ENCODE measurements at places on chromosomes 7 and 10.

GRCh38 chr7:158252081-158252836, 335.4 kb downstream of the PTPRN2 start:
- DNase-seq: no peak

- no peak for DNase-seq
Measured at GRCh38 chr7:49773936-49774458, 559 bp downstream of the VWC2 start.

DNA sequence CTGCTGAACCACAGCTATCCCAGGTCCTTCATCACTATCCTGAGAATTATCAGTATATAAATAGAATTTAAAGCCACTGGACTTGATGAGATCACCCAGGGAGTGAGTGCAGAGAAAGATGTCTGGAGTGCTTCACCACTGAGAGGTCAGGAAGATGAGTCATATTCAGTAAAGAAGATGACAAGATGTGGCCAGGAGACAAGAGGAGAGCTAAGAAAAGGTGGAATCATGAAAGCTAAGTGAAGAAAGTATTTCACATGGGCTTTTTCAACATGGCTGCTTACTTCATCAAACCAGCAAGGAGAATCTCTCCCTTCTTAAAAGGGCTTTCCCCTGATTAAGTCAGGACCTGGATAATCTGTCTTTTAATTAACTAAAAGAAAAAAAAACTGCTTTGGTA, 9.1 kb upstream of the PRKAR2B start:
- DNase-seq: no peak

DNA sequence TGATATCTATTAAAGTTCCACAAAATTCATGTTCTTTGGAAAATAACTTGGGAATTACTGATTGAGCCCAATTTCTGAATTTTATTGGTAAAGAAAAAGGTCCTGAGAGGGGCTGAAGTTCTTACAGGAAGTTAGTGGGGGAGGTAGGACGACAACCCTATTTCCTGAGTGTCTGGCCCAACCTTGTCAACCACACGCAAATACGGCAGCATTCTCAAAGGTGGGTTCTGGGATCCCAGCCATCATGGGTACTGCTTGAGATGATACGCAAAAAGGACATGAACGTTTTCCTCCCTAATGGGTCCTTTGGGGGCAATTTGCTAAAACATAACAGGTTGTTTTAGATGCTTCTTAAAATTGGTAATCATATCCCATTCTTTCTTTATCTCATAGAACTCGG, 2.7 kb upstream of the PDCD4 start:
- DNase-seq: no peak

DNA sequence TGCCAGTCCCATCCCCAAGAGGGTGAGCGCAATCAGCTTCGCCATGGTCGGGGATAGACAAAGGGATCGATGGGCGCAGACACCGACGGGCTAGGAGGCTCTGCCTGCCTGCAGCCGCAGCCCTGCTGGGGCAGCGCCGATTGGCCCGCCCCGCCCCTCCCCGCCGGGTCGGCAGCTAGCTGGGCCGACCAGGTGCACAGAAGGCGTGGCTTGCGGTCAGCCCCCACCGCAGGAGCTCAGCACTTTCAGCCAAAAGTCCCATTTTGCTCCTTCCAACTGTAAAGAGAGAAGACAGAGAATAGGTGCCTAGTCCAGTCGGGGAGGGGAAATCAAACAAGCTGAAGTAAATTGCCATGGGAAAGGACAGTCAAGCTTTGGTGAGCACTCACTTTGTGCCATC, at the start of gene PON1:
Gene PON1 (minus strand): TSS at position 102 of the 400 bp plus-strand sequence. CDS start 57 bp downstream, at position 45.
- DNase-seq: no peak

DNA sequence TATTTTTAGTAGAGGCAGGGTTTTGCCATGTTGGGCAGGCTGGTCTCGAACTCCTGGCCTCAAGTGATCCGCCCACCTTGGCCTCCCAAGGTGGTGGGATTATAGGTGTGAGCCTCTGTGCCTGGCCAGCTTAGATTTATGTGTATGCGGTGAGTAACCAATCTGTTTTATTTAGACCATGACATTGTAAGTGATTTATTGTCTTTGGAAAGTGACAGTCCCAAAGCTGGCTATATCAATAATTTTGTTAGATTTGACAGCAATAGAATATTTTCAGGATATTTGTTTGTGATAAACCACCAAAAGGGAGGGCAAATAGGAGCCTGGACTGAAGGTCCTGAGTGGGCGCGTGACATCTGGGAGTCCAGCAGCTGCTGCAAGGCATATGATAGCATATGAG, 75.7 kb downstream of the XRCC2 start:
- DNase-seq: no peak

GRCh38 chr10:124743191-124744101, 732 bp downstream of the FAM53B start:
- DNase-seq: no peak

DNA sequence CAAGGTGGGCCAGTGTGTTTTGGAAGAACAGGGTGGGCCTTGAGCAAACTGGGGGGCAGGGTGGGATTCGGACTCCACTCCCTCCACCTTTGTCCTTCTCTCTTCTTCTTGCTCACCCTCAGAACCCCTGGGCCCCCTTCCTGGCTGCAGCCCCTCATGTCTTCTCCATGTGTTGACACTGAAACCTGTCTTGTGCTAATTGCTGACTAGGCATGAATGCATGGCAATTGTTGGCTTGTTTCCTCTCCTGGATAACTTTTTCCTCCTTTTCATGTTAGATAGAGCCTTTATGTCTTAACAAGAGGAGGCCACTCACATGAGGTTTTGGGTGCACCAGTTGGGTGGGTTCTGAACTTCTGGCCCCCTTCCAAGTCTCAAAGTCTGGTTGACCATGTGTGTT, 181.6 kb upstream of the MKI67 start:
- DNase-seq: no peak

DNA sequence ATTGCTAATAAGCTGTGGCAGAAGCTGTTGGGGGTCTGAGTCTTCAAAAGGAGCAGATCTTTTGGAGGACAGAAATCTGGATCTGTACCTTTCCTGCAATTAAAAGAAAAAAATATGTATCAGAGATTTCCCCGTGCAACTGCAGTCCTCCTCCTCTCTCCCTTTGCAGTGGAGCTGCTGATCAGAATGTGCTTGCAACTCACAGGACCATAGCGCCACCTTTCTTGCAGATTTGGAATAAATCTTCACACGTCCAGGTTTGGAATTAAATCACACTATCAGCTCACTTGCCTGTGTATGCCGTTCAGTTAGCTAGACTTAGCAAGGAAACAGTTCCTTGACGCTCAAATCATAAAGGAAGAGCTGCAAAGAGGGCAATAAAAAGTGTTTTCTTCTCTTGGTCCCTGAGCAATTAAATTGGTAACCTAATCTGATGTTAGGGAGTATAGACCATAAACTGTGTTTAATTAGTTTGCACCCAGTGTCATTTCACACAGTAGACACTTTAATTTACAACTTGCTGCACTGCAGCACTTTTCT, 77.4 kb downstream of the PON1 start:
- DNase-seq: no peak

GRCh38 chr7:28754027-28754426, 204.1 kb downstream of the TRIL start:
- no peak for DNase-seq

DNA sequence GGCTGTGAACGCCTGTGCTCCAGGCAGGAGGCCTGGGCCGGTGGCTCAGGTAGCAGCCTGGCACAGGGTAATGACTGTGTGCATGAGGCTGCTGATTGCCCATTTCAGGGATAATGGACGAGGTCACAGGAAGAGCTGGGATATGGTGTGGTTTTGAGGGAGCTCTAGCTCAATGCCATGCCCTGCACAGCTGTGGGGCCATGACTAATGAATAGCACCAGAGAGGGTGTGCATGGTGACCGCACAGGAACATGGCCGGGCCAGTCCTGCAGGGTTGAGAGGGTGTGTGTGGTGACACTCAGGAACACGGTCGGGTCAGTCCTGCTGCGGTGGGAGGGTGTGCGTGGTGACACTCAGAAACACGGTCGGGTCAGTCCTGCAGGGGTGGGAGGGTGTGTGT, 21.8 kb downstream of the NKX6-2 start:
- DNase-seq: no peak

- no peak for DNase-seq
Measured at GRCh38 chr10:67772894-67773511, 65.0 kb downstream of the DNAJC12 start.

- DNase-seq: no peak
Measured at GRCh38 chr10:73388228-73388627, 25.6 kb downstream of the ANXA7 start.

- no peak for DNase-seq
Measured at GRCh38 chr7:421136-421991, 98.3 kb downstream of the PDGFA start.

DNA sequence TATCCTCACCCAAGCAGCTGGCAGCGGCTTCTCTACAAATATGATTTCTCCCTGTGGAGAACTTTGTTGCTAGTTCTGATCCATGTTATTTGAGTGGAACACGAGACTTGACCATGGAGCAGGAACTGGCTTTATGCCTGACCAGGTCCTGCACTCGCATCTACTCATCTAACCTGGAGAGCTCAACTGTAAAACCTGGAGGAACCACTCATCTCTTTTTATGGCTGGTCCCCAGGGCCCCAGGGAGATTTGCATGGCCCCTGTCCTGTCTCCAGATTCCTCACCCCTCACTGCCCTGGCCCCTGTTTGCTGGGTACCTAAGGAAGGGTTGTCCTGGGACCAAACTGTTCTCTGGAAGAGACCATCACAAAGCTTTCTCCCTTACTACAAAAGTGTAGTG, 16.0 kb downstream of the TCAF1 start:
- no peak for DNase-seq

GRCh38 chr7:140364819-140365218, 33.5 kb downstream of the SLC37A3 start:
- DNase-seq: no peak

- no peak for DNase-seq
Measured at GRCh38 chr10:122466951-122467381, 5.6 kb downstream of the HTRA1 start.

GRCh38 chr7:141071855-141072547, 1.9 kb upstream of the TMEM178B start:
- no peak for DNase-seq

DNA sequence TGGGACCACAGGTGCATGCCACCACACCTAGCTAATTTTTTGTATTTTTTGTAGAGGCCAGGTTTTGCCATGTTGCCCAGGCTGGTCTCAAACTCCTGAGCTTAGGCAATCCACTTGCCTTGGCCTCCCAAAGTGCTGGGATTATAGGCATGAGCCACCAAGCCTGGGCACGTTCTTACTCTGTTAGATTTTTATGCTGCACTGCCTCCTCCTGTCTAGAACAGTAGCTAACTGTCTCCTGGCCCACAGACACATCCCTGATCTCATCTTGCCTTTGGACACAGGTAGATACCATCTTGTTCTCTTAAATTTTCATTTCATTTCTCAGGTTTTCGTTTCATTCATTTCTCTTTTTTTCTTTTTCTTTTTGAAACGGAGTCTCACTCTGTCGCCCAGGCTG, 41.1 kb downstream of the BLVRA start:
- no peak for DNase-seq

DNA sequence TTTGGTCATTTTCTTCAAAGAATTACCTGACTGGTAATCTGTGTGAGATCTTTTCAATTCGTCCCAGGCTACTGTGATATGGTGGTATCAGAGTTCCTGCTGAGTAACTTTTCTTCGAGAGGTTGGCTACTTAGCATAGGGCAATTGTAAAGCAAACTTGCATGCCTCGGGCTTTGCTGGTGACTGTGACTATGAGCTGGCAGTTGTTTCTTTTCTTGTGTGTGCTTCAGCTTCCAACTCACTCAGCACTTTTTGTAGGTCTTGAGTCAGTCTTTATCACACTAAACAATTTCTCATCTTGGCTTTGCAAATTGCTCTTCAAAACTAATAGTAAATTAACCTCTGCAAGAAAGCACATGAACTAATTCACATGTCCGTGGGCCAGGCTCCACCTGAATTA, 44.3 kb downstream of the PRR15 start:
- DNase-seq: no peak

- DNase-seq: no peak
Measured at GRCh38 chr10:43594944-43595589, 11.2 kb upstream of the ZNF485 start.
